Stimulated activated naive CD4-positive, alpha-beta T cell treated with Interleukin-2 at 50 U/mL for 16 hours (primary cell): ENCODE measurements at places on chromosomes 6 and 20.

- no peak for DNase-seq
Observed at GRCh38 chr6:98039443-98039842, 756.4 kb upstream of the MMS22L start.

GRCh38 chr6:70380252-70380651 lies 33.1 kb upstream of the FAM135A start:
- no peak for DNase-seq

GRCh38 chr6:71886184-71887005 lies at the start of gene RIMS1:
RIMS1 (plus strand) TSS chr6:71886550; CDS start chr6:71887024, 474 bp downstream.
- DNase-seq = no peak

GRCh38 chr6:157186785-157187181 lies 136.5 kb downstream of the TMEM242 start:
- no peak for DNase-seq

GRCh38 chr20:8076306-8077136 lies 55.5 kb upstream of the PLCB1 start:
- DNase-seq = no peak

GRCh38 chr6:156781861-156782631 lies 4.9 kb downstream of the ARID1B start:
- DNase-seq = no peak

DNA sequence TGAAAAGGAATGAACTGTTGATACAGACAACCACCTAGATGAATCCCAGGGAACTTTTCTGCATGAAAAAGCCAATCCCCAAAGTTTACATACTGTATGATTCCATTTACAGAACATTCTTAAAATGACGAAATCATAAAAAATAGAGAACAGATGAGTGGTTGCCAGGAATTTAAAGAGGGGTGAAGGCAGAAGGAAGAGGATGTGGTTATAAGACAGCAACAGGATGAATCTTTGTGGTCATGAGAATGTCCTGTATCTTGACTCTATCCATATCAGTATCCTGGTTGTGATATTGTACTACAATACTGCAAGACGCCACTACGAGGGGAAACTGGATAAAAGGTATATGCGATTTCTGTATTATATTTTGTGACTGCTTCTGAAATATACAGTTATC lies 70.1 kb upstream of the EMILIN3 start:
- DNase-seq = no peak

DNA sequence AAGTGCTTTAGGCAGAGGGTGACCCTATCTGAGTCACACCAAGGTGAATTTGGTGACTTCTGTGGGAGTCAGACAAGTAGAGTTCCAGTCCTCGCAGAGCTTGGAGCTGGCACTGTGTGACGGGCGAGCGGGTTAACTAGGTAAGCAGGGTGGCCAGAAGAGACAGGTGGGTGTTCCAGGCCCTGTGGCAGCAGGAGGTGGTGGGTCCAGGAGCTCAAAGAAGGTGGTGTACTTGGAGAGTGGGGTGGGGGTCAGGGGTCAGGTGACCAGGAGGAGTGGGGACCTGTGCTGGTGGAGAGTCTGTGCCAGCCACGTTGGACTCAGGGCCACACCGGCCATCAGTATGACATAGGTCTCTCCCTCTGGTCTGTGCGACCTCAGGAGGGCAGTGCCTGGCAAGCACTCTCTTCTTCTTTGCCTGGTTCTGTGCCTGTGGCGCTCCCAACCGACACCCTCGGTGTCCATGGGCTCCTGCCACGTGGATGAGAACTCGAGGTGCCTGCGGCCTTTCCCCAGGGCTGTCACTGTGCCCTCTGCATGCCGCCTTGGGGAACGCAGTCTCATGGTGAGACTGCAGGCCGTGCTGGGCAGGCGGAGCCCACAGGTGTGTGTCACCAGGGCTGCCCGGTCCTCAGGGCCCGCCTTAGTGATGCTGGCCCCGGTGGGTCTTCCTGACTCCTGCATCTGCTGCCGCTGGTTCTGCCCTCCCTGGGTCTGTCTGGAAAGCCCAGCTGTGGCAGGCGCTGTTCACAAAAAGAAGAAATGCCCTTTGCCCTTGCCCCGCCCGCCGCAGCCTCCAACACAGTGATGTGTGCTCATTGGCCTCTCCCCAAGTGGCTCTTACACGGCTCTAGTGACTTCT lies 1.6 kb downstream of the MRGBP start:
- DNase-seq = no peak

GRCh38 chr6:27791182-27791943 lies 120.8 kb downstream of the OR2B2 start:
- no peak for DNase-seq

DNA sequence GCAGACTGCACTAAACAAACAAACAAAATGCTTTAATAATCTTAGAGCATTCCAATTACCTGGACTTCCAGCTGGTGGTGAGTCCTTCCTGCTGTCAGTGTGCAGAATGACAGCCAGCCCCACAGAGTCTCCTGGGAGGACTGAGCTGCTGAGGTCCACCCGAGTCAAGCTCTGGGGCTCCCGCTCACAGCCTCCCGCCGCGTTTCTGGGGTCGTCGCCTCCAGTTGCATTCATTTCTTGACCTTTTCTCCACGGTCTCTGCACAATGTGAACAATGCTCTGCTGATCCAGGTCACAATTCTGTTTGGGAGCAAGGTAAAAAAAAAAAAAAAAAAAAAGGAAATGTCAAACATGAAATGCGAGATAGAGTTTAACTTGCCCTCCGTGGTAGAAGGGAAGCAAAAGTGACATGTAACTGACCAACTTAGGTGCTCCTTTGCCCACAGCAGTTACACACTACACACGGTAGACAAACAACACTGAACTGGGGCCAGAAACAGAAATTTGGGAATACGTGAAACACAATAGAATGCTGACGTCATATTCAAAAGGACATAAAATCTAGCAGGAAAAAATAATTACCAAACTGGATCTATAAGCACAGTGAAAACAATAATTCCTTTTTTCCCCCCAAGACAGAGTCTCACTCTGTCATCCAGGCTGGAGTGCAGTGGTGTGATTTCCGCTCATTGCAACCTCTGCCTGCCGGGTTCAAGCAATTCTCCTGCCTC lies 464.9 kb downstream of the PRKN start:
- no peak for DNase-seq

DNA sequence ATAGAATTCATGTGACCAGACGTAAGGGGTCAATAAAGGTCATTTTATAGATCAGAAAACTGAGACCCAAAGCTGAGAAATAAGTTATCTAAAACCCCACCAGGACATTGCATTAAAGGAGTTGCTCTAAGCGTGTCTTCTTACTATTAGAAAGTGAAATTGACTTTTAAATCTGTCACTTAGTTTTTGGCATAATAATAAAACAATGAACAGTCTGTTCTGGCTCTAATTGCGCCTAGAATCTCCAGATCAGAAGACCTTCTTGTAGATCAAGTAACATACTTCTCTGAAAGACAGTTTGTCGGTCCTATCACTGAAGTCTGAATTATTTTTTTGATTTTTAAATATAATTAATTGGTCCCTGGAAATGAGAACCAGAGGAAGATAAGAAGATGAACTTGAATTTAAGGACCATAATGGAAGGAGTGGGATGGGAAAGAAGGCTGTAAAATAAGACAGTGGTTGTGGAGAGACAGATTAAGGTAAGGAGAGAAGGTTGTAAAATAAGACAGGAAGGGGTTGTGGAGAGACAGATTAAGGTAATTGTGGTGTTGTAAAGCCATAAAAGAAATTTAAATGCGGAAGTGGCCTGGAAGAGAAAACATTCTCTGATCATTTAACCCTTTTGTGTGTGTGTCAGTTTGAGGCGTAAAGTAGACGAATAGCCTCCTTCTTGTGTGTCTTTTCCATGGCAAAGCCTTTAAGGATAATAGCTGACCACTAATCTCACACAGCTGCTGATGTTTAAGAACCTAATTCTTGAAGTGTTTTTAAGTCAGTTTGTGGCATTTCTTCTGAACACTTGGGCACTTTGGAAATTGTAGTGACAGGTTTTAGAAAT lies 20.1 kb downstream of the TOP1 start:
- DNase-seq = no peak

GRCh38 chr6:165049362-165049761 lies 260.0 kb downstream of the C6orf118 start:
- no peak for DNase-seq

DNA sequence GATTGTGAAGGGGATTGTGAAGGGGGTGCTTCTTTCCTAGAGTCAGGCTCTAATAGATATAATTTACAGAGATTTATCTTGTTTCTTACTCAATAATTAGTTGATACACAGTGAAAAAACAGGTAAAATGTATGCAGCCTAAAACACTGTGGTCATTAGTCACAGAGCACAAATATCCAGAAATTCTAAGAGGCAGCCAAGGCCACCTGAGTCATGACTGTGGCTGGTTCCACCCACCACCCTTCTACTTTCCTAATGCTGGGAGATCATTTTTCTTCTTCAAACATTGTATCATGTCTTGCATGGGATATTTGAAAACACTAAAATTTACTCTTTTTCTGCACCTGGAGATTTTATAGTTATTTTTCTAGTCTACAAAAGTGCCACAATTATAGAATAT lies 181.6 kb downstream of the OTOR start:
- no peak for DNase-seq

- DNase-seq = no peak
Observed at GRCh38 chr6:2247664-2248063, 2.3 kb upstream of the GMDS start.

DNA sequence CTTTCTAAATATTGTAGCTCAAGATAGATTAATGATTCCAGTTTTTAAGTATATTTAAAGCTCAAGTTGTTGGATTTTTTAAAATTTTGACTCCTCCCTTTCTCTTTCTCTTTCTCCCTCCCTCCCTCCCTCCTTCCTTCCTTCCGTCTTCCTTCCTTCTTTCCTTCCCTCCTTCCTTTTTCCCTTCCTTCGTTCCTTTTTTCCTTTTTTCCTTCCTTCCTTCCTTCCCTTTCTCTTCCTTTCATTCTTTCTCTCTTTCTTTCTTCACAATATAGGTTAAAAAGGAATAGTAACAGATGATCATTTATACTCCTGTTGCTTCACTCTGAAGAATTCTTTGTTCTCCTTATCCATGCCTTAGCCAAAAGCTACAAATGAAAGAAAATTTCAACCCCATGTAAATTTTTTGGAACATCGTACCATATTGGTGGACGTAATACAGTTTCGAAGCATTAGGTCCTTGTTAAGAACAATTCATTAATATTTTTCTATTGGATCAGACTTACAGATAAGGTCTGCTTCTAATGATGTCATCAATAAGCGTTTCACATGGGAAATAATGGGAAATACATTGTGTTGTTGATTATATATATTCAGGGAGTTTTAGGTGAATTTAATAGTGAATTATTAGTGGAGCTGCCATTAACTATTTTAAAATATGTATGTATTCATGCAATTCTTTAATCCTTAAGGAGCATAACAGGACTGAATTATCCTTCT lies 139.6 kb upstream of the SLC35B3 start:
- no peak for DNase-seq

DNA sequence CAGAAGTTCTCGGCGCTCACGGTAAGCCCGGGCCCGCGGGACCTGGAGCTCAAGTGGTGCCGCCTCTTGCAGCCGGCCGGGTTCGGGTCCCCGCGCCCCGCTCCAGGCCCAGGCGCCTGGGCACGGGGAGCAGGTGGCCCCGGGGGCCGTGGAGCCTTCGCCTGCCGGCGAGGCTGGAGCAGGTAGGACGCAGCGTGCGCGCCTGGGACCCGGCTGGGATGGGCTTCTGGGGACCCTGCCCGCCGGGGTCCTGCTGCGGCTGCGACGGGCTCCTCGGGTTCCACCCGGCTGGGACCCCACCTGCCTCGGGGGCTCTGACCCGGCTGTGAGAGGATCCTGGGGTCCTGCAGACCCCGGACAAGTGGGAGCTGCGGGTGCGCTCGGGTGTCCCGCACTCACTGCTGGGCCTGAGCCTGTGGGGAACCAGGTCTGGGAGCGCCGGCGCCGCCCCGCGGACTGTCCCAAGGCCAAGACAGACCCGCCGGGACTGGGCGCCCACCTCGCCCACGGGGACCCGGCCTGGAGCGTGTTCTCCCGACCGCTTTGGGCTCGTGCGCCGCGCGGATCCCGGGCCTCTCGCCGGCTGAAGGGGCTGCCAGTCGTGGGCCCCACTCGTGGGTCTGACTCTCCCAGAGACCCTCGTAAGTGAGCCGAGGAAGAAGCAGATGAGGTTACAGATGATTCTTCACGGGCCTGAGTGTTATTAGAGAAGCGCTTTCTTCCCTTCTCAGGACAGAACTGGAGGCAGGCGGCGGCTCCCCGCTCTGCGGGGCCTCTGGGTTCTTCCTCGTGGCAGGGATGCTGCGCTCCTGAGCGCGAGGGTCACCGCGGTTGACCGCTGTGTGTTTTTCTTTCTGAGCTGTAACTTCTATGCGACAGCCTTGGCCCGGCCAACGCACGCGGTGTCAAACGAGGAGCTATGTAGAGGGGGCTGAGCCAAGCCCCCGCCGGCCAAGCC lies 729 bp downstream of the SMOC2 start:
- no peak for DNase-seq

DNA sequence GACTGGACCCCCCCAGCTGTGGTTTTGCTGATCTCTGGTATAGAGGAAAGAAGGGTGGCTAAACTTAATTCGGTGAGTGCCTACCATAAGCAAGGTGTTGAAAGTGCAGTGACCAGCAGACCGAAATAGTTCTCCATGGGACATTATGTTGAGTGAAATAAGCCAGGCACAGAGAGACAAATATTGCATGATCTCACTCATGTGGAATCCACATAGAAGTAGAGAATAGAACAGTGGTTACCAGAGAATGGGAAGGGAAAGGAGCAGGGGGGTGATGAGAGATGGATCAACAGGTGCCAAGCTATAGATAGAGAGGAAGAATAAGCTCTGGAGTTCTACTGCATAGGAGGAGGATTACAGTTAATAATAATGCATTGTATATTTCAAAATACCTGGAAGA lies 9.7 kb upstream of the GCNT2 start:
- no peak for DNase-seq

GRCh38 chr20:42267793-42268384 lies 649.7 kb upstream of the CHD6 start:
- DNase-seq = no peak

- no peak for DNase-seq
Observed at GRCh38 chr20:12435268-12435667, 517.6 kb downstream of the BTBD3 start.

DNA sequence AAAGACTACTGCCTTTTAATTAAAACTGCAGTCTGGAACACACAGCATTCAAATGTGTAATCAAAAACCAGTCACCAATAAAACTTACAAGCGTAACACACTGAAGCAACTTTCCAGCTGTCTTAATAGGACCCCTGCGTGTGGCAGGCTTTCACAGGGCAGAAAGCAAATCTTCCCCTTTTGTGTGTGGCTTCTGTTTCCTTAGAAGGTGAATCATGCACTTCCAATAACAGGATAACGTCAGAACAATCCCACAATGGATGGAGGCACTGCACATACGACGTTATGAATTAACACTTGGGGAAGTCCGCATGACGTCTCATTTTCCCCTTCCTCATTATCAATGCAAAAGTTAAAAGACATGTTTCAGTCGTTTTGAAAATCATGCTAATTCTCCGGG lies 44.8 kb downstream of the INSM1 start:
- DNase-seq = no peak

DNA sequence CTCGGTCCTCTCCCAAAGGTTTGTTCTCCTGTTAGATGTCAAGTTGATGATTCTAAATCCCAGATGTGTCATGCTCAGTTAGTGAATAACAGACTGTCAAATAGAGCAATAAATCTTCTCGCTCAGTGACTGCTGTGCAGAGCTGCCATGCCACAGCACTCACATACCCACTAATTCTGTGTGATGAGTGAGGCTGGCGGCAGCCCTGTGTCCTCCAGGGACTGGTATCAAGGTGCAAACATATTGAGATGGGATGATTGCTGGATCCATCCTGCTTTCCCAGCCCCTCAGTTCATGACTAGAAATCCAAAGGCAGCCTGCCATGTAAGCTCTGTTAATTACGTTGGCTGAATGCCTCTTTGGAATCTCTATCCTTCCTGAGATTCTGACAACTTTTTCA lies 103.9 kb downstream of the OLIG3 start:
- no peak for DNase-seq
